M059J (cell line): ENCODE measurements at places on chromosomes 6 and 20. TPM values are rescaled to one million over a fixed set of nuclear protein-coding genes. Genes with fewer than 3 reads are reported as not detected.
A peak's percentile ranks its signal among the peaks of the same experiment; 100 is the strongest.

UNC5CL gene
- total RNA-seq: 0.02 and 0.20 TPM in 2 replicates

PPP1R14C gene
- total RNA-seq: not detected in 2 replicates

PRR18 gene
- not detected in 2 replicates for total RNA-seq

ACTL10 gene
- not detected in 2 replicates for total RNA-seq

CYP39A1 gene
- total RNA-seq: 4.5 and 6.2 TPM in 2 replicates

COX4I2 gene
- not detected in 2 replicates for total RNA-seq

NKAIN4 gene
- not detected in 2 replicates for total RNA-seq

OR2J3 gene
- not detected in 2 replicates for total RNA-seq

PRRC2A gene
- total RNA-seq: 71.4 and 121 TPM in 2 replicates

SAMD5 gene
- 0.07 and 0.62 TPM in 2 replicates for total RNA-seq

OOEP gene
- not detected in 2 replicates for total RNA-seq

CALHM6 gene
- 6.3 and 6.9 TPM in 2 replicates for total RNA-seq

CTAGE9 gene
- 0.27 TPM in 1 of 2 replicates, not detected in the other for total RNA-seq

DNA sequence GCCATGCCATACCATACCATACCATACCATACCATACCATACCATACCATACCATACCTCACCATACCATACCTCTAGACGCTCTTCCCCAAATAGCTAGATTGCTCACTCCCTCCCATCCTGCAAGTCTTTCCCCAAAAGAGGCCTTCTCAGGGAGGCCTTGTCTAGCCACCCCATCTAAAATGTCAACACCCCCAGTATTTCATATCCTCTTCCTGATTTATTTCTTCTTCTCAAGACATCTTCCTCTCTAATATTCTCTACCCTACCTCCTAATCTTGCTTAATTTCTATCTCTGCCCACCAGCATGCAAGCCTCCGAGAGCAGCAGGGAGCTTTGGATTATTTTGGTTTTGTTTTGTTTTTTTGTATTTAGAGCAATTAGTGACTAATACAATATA, 225.2 kb upstream of the RREB1 start:
- no peak for DNase-seq

DNA sequence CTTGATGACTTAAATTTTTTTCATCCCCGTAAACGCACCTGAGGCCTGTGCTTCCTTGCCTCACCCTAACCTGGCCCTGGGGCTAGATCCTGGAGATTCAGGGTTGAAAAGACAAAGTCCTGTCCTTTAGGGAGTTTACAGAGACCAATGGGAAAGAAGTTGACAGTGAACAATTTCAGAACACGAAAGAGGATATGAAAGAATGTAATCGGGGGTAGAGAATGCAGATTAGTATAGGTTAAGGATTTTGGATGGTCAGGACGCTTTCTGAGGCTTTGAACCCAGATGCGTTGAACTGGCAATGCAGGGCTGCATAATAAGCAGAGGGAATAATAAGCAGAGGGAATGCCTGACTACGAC, 1.7 kb upstream of the FBXO5 start:
- DNase-seq: no peak

- peak; percentile 17 for DNase-seq
Observed at GRCh38 chr6:168152306-168152963, 73.4 kb upstream of the FRMD1 start.

DNA sequence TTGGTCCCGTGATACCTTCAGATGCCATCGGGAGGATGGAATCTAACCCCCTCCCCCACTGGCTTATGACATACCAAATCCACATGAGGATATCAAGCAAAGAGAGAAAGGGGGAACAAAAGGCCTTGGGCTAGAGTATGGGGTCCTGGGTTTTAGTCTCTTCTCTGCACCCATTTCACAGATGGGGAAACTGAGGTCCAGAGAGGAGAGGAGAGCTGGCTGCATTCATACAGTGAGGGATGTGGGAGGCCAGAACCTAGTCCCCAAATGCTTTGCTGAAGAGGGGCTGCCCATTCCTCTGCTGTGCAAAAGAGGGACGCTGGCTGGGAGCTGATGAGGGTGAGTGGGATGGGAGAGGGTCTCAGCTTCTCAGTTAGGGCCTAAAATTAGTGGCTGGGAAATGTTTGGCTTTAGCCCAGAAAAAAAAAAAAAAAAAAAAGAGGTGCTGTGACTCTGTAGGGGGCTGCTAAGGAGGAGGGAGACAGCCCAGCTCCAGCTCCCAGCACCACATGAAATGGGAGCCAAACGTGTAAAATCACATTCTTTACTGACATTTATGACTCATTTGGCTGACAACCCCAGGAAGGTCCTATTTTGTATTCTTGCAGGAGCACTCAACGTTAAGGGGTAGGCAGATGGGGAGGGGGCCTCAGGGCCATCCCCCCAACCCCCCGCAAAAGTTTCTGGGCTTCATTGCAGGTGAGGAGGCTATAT, 11.9 kb downstream of the XKR7 start:
- DNase-seq: peak; percentile 42

- no peak for DNase-seq
Observed at GRCh38 chr6:136338486-136338885, 48.8 kb upstream of the BCLAF1 start.

DNA sequence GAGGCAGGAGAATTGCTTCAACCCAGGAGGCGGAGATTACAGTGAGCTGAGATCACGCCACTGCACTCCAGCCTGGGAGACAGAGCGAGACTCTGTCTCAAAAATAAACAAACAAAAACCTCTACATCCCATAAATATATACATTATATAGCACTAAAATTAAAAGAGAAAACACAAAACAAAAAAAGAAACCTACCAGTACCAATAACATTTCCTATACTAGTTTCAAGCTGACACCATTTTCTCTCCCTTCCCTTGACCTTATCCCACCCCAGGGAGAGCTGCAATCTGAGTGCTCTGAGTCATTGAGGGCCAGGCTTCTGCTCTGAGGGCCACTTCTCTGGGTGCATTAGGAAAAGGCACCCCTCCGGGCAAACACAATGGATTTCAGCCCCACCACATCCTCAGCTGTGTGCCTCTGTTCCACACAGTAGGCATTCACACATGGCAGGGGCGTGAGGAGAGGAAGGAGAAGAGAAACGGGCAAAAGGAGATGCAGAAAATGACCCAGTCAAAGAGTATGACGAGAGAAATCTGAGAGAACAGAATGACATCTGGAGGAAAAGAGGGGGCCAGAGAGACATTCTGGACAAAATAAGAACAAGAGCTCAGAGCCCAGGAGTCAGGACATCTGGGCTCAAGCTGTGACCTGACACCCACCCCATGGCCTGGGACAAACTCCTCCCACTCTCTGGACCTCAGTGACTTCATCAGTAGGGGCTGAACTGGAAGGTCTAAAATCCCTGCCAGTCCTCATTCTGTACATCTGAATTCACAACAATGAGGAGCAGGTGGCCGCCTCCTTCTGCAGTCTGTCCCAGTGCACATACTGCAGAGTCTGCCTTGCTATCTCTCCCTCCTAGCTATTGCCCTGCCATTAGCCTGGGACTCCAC, 18.2 kb downstream of the TRIM26 start:
- no peak for DNase-seq

DNA sequence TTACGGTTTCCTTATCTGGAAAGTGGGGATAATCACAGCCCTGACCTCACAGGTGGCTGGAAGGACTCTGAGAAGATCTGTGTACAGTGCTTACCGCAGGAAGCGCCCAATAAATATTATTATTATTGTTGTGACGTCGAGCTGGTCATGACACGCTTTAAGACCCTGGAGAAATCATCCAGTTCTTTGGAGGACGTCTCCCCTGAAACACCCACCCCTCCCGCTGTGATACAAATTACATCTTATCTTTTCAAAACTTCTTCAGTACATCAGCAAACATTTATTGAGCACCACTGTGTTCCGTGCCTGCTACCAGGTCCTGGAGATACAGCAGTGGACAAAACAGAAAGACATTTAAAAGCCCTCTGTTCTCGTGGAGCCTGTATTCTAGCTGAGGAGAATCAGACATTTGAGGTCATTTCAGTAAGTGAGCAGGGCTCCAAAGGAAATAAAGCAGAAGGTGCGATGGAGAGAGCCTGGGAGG, 118.7 kb downstream of the CEBPB start:
- no peak for DNase-seq

GRCh38 chr6:37990762-37991525, 171.4 kb downstream of the ZFAND3 start:
- DNase-seq: peak; percentile 99

DNA sequence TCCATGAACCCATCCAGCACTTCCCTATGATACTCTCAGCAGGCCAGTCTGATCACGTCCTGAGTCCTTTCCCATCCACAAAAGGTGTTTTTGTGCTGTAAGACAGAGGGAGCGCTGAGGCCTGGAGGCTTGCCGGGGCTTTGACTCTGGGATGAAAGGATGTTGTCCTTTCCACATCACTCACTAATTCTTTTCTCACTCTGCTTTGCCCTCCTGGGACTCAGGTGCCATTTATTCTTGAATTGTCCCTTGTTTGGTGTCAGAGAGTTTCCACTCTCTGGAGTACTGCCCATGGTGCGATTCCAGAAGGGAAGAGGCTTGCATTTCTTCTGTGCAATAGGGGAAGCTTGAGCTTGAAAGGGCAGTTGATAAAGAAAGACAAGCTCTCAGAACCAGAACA, 15.3 kb upstream of the TUBB2B start:
- DNase-seq: no peak

- peak; percentile 89 for DNase-seq
Observed at GRCh38 chr6:108565091-108565766, 4.5 kb downstream of the FOXO3 start.

DNA sequence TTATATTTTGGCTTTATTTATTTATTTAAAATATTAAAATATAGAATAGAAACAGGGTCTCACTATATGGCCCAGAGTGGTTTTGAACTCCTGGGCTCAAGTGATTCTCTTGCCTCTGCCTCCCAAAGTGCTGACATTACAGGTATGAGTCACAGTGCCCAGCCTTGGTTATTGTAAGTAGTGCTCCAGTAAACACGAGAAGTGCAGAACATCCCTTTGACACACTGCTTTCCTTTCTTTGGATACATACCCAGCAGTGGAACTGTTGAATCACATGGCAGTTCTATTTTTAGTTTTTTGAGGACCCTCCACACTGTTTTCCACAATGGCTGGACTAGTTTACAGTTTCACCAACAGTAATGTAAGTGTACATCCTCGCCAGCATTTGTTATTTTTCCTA, 203.9 kb downstream of the PHF3 start:
- DNase-seq: peak; percentile 79

DNA sequence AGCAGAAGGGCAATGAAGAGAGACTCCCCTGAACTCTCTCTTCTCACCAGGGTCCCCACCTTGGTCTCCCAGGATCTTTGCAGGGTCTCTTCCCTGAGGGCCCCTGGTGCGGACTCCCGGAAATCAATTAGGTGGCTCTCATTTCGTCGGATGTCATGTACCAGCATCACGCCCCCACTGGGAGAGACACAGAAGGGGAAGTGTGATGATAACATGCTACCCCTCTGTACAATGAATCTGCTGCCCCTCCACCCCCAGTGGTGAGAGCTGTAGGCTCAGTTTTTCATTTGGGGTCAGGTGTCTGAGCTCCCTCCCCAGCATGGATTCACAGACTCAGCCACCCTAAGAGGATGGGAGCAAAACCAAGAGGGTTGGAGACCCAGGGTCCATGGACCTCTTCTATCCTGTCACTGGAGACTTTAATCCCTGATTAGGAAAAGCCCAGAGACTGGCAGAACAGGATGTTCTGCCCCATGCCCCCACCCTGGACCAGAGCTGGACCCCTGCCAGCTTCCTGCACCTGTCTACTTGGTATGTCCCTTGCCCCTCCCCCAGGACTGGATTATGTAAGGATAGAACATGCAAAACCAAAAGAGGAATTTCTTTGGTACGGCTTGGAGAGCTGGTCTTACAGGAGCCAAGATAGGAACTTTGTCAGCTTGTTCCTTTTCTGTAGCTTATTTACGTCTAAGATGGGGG, 11.1 kb downstream of the GGT7 start:
- DNase-seq: no peak

- DNase-seq: no peak
Observed at GRCh38 chr6:36969240-36969691, 14.7 kb downstream of the PI16 start.

DNA sequence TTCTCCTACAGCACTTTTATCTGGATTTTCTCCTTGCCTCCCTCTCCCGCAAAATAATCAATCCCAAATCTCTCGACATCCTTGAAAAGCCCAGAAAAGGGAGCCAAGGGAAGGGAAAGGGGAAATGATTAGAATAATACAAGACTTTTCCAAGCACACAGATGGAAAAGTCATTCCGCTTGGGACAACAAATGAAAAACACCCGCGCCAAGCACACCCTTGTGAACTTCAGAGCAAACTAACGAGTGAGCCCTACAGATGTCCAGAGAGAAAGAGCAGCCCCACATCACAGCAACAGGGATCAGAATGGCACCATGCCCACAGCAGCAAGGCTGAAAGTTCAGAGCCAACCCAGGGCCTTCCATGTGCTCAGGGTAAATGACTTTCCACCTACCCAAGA, 49.6 kb downstream of the NINL start:
- DNase-seq: no peak

DNA sequence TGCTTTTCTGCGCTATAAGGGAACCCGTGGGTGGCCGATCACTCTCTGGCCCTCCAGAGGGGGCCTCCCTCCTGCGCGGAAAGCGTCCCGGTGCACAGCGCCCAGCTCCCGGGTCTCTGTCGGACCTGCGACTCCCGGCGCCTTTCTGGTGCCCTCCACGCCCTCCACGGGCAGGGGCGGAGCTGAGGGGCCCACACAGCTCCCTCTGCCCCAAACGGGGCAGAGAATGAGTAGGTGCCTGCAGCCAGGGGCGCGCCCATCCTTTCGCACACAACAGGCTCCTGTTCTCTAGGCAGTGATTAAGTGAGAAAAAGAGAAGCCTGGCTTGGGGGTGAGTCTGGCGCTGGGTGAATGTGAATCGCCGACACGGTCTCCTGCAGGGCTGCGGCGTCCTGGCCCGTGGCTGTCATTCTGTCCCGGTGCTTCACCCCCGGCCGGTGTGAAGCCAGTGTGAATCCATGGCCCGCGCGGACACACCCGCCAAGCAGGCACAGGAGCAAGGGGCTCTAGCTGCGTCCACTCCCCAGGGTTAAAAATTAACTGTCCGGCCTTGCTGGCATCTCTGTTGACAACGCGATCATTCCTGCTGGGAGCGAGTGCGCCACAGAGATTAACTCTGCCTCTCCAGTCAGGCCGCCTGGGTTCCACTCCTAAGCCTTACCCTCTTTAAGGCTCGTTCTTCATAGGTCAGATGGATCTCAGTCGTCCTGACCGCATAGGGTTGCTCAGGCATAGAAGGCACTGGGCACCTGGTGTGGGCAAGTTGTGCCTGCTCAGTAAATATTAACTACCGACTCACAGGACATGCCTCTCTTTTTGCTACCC, 88.8 kb downstream of the PCSK2 start:
- no peak for DNase-seq

DNA sequence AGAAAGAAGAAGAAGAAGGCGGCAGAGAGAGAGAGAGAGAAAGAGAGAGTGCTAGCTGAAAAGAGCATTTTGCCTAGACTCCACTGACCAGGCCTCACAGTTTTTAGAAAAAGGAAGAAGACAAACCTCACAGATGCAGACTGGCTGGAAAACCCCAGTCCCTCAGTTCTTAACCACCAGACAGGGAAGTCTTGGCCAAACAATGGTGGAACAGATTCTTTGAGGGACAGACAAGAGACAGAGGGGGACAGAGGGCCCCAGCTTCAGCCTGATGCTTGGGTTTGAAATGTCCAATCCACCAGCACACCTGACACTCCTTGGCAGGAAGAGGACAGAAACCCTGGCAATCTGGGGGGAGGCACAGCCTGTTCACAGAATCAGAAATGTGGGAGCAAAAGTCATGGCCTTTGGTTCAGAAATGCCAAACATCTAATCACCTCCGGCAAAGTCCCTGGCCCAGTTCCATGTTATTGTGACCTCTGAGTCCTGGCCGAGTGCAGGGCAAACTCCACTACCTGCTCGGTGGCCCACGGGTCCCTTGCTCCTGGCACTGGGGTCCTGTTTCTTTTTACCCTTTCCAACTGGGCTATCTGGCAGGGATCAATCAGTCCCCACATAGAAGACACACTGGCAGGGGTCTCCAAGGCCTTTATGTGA, 235.2 kb downstream of the LY86 start:
- no peak for DNase-seq

GRCh38 chr20:44576297-44576696, 6.1 kb upstream of the PKIG start:
- DNase-seq: peak; percentile 76
